ENCODE measurements at places on chromosomes 11 and 22.

GRCh38 chr11:128908391-128909246 lies 17.5 kb downstream of the KCNJ5 start:
- DNase-seq = no peak

GRCh38 chr22:47835726-47836125 lies 1073.3 kb downstream of the TBC1D22A start:
- DNase-seq = no peak

DNA sequence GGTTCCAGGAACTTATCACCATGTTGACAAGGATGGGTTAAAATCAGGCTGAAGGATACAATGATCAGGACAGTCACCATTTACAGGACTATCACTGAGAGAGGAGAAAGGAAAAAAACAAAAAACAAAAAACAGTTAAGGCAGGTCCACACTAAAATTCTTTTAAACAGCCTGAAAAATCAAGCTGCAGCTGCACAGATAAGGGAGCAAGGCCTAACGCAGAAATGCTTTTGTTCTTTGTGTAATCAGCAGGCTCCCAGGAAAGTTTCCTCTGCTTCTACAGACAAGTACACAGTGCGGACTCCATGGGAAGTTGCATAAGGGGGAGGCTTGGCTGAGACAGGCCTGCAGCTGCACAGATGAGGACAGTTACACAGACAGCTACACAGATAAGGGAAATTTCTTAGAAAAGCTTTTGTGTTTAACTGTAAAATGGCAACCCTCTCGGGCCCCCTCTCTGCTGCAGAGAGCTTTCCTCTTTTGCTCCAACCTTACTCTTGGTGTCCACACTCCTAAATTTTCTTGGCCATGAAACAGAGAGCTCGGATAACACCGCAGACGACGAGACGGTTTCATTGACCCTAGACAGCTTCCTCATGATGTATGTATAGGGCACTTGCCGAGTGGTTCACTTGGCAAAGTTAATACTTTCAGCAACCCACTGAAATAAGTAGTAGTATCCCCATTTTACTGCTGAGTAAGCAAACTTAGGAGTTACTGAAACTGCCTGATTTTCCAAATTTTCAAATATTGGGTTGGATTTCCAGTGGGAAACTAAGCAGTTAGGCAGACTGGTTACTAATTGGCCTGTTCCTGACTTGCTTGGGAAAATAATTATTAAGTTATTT lies 45.5 kb downstream of the PIWIL3 start:
- DNase-seq = no peak

GRCh38 chr11:107731941-107732688 lies 20.3 kb upstream of the SLN start:
- DNase-seq = no peak

DNA sequence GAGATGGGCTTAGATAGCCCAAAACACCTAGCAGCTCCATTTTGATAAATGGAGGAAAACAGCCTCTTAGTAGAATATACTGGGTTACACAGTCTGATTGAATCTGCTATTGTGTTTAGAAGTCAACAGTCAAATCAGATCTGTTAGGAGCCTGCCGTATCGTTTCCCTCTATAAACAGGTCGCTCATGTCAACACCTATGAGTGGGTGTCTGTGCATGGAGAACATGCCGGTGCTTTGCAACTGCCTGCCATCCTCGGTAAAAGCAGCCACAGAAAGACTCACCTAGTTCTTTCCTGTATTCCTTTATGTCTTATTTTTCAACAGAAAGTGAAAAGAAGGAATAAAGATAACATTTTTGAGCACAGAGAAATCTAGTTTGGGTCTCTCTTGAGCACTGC lies 99.4 kb downstream of the ETS1 start:
- DNase-seq = no peak

- DNase-seq = no peak
These were observed 17.0 kb upstream of the CDON start for GRCh38 chr11:126079621-126080124.

GRCh38 chr11:65853246-65853979 lies 4.6 kb downstream of the CFL1 start:
- DNase-seq = no peak

- no peak for DNase-seq
These were observed 1.9 kb downstream of the EPS8L2 start for GRCh38 chr11:707817-708420.

- no peak for DNase-seq
These were observed 84.8 kb downstream of the MTNR1B start for GRCh38 chr11:93054279-93054678.

- no peak for DNase-seq
These were observed 22.2 kb downstream of the SVIP start for GRCh38 chr11:22807391-22807790.

- DNase-seq = no peak
These were observed 85.0 kb downstream of the SCN3B start for GRCh38 chr11:123569393-123569792.

GRCh38 chr22:19708321-19709011 lies 5.8 kb upstream of the SEPTIN5 start:
- DNase-seq = no peak

- DNase-seq = no peak
These were observed 22.0 kb downstream of the JAML start for GRCh38 chr11:118202599-118203422.
